Amniotic epithelial cell (primary cell): ENCODE measurements at places on chromosomes 1 and 21.
A peak's percentile ranks its signal among the peaks of the same experiment; 100 is the strongest.

DNA sequence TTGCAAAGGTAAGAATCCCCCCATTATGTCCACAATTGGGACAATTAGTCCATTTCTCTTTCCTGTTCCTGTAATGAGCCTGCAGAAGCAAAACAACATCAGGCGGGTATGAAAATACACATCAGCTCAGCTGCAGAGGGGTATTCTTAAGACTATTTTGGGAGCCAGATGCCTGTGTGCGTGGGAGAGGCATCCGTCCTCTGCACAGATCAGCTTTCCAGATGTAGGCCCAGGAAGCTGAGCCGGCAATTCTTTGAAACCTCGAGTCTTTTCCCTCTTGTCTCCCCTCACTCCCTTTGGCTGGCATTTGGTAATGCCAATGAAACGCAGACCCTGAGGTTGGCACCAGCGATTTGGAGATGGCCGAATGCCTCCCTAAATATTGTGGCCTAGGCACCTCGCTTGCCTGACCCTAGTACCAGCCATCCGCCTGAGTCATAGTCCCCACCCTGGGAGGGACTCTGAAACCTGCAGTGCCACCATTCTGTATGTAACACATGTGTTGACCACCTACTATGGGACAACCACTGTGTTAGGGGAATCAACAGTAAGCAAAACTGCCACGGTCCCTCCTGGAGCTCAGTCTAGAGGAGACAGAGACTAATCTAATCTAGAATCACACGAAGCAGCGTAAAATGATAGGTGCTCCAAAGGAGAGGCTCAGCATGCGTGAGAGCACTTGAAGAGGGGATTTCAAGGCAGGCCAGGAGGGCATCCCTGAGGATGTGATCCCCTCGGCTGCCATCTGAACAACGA is 603.0 kb downstream of the MATN1 start:
- DNase-seq = no peak

DNA sequence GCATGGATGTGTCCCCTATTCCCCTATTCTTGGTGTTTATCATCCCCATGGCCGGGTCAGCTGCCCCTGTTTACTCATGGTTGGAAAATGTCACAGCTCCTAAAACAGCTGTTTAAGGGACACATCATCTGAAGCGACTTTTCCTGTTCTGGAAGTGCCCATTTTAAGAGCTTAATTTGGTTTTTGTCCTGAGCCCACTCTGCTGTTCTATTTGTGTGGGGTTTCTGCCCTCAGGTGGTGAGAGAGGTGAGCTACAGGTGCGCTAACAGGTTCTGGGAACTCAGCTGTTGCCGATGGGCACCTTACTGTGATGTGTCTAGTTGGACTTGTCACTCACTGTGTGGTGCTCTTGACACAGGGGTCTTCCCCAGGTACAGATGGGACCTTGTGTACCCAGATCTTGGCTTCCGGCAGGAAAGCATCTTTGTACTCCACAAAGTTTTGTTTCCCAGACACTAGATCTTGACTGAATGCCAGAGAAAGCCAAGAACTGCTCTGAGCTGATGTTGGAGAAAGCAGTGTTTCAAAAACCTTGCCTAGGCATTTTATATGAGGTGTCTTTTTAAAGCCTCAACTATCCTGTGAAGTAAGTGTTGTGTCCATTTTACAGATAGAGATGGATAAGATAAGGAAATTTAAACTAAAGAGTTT is 59.0 kb upstream of the CD1D start:
- peak; percentile 17 for DNase-seq

DNA sequence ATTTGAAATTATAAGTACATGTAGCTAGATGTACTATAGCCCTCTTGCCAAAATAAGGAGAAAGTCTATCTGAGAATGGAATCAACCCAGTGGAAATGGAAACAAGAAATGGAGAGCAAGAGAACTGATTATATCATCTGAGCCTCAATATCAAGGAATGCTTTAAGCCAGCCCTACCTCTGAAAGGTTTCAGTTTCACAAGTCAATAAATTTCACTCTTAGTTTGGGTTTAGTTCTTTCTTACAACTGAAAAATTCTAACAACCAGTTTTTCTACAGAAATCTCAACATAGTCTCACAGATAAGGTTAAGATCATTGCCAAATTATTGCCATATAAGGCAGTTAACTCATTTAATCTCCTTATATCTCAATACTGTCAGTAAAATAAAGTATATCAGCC is 80.0 kb downstream of the EPS15 start:
- no peak for DNase-seq

- no peak for DNase-seq
These were observed 607.1 kb downstream of the KCNT2 start for GRCh38 chr1:196001188-196001587.

DNA sequence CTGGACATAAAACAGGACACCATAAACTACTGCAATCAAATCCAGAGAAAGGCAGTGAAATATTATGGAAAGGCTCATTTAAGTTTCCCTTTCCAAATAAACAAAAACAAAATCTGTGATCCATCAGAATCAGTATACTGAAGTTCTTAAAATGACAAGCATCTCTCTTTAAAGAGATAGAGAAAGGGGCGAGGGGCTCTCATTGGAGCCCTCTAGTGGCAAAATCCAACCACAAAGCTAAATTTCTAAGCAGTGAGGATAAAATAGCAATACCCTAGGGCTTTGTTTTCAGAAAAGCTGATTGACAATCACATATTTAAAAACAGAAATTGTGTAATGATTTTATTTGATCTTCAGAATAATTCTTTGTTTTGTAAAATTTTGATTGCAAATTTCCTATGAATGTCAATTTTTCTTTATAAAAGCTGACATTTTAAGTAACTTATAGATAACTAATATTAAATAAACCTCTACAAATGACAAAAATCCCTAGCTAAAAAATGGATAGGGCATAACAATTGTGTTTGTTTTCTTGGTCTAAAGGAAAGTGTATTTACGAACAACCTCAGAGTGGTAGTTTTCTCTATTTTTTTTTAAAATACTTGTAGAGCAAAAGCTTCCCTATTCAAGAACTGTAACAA is 138.2 kb downstream of the COL24A1 start:
- peak; percentile 7 for DNase-seq

DNA sequence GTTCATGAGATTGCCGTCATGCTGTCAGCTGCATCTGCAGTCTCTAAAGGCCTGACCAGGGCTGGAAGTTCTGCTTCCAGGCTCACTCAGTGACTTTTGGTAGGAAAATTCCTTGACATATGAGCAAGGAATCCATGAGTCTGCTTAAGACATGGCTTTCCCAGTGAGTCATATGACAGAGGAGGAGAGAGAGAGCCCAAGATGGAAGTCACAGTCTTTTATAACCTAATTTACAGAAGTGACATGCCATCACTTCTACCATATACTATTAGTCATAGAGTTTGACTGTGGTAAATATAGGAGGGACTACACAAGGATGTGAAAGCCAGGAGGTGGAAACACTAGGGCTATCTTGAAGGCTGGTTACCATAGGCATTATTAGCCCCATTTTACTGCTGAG is 115.2 kb downstream of the ROR1 start:
- peak; percentile 67 for DNase-seq

DNA sequence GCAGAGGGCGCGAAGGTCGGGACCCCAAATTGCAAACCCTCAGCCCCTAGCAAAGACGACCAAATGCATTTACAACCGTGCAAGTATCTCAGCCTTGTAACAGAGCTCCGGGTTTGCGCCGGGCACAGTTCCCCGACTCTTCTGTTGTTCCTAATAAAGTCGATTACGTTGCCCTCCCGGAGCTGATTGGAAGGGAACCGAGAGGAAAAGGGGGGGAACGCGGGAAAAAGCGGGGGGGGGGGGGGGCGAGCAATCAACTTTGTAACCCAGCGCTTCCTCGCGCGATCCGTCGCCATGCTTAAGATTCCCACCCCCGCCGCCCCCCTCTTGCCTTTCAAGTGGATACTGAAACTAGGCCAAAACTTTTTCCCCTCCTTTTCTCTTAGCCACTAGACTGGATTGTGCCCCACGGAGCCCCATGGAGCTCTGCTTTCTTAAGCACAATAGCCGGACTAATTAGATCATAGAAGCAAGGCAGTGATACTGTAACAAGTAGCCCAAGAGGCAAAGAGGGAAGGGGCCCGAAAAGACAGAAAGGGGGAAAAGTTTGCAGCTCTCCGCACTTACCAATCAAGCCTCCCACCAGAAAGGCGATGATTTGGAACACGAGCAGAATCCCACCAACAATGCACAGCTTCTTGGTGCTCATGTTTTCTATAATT is 565 bp downstream of the WLS start:
- peak; percentile 63 for DNase-seq

GRCh38 chr1:89806616-89807015 is 14.2 kb upstream of the LRRC8D start:
- no peak for DNase-seq

DNA sequence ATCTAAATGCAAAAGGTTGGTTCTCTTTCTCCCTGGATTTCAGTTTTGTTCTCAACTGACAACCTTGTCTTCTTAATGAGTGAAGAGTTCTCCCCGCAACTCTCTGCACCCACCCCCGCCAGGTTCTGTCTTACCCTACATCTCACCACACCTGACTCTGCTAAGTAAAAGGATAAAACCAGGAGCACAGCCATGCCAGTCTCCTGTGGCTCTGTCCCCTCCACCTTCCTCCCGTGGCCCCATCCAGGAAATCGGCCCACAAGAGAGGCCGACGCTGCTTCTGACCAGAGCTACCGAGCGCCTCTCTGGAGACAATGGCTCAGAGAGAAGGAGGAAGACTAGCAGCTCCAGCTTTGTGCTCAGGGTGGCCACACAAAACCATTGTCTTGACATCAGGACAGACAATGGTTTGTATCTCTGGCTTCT is 72.2 kb downstream of the PLEKHA6 start:
- no peak for DNase-seq

- DNase-seq = peak; percentile 21
These were observed 529 bp downstream of the MPZL1 start for GRCh38 chr1:167722152-167722869.

DNA sequence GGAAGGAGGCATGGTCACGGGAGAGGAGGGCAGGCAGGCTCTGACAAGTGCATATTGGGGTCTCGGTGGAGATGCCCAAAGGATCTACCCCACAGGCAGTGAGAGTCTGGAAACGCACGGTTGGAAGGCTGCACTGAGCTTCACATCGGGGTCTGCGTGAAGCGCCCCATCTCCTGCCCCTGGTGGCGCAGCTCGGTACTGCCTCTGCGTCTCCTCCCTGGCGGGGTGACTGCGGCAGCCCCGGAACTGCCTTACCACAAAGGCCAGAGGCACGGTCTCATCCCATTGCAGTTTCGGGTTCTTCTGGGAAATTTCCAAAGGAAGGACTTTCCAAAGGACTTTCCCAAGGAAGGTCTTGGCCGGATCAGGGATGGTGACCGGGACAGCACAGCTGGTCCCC is 69.2 kb upstream of the AJAP1 start:
- DNase-seq = no peak

DNA sequence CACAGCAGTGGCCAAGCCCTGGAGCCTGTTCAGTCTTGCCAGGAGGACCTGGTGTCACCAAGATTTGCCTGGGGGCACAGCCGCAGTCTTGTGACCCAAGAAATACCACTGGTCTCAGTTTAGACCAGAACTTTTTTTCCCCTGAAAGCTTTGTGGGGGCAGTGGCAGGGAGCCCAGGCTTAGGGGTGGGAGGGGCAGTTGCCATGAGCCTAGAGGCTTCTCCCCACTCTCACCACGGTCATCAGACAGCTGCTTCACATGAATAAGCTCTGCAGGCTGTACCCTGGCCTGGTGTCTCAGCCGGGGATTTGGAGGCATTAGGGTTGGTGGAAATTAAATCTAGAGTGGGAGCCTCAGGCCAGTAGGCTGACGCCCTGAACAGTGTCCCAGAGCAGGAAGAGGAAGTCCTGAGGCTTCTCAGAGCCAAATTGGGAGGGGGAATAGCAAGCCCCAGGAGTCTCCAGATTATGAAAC is 73.7 kb downstream of the SLC16A1 start:
- no peak for DNase-seq

DNA sequence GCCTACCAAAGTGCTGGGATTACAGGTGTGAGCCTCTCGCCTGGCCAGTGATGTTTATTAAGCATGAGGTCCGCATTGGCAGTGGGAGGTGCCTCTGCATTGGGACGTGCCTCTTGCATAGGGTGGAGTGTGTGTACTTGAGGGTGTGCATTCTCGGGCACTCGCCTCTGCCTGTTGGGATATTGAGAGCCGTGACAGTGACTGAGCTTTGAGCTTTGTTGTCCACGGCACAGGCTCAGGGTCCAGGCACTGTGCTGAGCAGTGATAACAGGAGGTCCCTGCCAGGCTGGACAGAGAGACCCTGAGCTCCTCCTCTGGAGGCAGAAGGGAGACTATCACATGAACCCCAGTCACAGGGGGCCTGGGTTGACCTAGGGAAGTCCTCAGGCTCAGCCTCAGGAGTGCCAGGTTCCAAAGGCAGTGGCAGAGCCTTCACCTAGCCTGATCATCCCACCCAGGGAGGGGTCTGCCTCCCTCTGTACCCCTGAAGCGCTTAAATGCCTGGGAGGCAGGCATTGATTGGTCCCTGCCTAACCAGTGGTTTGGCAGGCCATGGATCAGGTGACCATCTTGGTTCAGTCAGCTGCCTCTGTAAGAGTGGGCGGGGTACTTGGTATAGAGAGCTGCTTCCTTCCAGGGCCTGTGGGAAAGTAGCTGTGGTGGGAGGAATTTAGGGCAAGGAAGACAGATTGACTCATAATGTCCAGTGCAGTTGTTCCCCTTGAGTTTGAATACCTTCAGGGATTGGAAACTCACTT is 213.8 kb upstream of the TMEM51 start:
- DNase-seq = peak; percentile 80

GRCh38 chr1:172833954-172834353 is 175.1 kb downstream of the FASLG start:
- no peak for DNase-seq

- DNase-seq = peak; percentile 51
These were observed 517 bp downstream of the LRIG2 start for GRCh38 chr1:113073479-113073950.

DNA sequence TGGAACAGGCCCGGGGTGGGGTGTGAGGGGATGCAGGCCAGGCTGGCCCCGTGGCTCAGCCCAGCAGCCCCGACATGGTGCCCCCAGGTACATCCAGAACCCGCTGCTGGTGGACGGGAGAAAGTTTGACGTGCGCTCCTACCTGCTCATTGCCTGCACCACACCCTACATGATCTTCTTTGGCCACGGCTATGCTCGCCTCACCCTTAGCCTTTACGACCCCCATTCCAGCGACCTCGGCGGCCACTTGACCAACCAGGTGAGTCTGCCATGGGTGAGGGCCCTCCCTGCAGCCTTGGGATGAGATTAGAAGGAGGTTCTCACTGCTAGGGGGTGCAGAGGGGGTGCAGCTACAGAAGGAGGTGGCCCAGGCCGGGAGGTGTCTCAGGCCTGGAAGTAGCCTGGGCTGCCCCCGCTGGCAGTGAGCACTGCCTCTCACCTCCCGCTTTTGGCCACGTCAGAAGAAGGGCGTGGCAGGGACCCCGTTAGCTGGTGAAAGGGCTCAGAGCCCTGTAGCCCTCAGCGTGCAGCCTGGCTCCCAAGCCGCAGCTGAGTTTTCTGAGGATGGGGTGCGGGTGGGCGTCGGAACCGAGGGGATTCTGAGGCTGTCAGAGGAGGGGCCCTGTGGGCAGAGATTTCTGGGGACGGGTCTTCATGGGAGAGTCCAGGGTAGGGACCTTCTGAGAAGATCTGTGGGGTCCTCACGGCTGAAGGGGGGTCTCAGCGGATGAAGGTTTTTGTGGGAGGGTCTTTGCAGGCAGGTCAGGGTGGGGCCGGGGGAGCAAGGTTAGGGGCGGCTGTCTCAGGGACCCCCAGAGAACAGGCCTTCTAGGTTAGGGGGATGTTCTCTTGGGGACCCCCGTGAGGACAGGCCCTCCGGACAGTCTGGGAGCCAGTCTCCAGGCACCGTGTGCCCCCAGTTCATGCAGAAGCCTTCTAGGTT is 10.4 kb downstream of the TTLL10 start:
- DNase-seq = no peak
